ENCODE measurements at places on chromosomes 1 and 21.

DNA sequence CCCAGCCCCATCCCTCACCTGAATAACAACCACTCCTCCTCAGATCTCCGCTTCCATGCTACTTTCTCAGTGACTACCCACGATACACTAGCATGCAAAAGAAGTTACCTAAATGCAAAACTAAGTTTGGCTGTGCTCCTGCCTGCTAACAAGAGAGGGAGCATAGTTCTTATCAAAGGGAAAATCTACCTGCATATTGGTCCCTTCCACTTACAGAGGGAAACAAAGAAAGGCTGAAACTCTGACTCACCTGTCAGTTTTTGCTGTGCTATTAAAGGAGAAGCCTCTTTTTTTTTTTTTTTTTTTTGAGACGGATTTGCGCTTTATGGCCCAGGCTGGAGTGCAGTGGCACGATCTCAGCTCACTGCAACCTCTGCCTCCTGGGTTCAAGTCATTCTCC is 43.8 kb upstream of the RAVER2 start:
- no peak for DNase-seq

- no peak for DNase-seq
Measured at GRCh38 chr1:38004284-38005108, 818 bp downstream of the FHL3 start.

- no peak for DNase-seq
Measured at GRCh38 chr1:154944401-154945159, 8.1 kb upstream of the PMVK start.

GRCh38 chr1:207035877-207036551 is 3.5 kb upstream of the C1orf116 start:
- no peak for DNase-seq

GRCh38 chr1:94503153-94503552 is 38.4 kb downstream of the F3 start:
- DNase-seq: no peak

DNA sequence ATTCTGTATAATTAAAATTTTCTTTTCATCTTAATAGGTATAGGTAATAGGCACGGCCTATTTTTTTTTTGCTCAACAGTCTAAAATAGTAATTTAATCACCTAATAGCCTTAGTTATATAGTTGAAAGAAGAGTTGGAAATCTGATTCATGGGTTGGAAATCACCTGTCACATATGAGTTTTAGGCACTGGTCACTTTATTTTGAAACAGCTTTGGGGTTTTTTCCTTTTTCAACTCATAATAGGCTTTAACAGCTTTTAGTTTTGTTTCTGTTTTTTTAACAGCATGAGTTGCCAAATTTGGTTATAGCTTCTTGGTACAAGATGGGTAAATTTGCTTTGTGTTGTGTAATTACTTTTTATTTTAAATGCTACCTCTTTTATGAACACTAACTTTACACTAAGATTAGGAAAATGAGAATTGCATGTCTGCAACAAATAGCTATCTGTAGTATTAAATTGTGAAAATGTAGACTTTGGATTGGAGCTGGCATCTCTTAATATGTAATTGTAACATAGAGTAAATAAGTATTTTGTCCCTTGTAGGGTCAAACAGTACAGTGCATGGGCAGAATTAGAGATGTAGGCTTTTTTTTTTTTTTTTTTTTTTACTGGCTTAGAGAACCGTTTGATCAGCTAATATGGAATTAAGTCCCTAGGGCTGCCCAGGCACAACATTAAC is 109.8 kb downstream of the OSBPL9 start:
- no peak for DNase-seq

GRCh38 chr1:173758110-173758509 is 43.3 kb downstream of the KLHL20 start:
- no peak for DNase-seq

- DNase-seq: no peak
Measured at GRCh38 chr21:35178827-35179226, 129.7 kb upstream of the RUNX1 start.

DNA sequence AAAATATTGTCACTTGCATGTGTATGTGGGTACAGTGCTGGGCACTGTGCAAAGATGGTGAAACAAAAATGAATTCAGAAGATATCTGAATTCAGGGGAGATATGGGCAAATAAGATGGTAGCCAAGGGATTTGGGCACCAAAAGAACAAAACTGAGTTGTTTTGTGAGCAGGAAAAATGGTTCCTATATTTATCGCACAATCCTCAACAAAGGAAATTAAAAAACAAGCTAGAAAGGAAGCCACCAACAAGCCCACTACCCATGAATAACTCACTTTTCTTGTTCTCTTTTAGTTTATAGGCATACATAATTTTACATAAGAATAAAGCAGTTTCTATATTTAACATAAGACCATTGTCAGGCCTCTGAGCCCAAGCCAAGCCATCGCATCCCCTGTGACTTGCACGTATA is 40.7 kb upstream of the VASH2 start:
- DNase-seq: no peak

- no peak for DNase-seq
Measured at GRCh38 chr1:155940482-155940992, 901 bp upstream of the RXFP4 start.

- DNase-seq: no peak
Measured at GRCh38 chr1:13935336-13935735, 235.3 kb downstream of the PRDM2 start.

GRCh38 chr1:178284058-178284457 is 190.2 kb downstream of the RASAL2 start:
- no peak for DNase-seq

GRCh38 chr1:219446288-219446687 is 166.6 kb downstream of the ZC3H11B start:
- DNase-seq: no peak

DNA sequence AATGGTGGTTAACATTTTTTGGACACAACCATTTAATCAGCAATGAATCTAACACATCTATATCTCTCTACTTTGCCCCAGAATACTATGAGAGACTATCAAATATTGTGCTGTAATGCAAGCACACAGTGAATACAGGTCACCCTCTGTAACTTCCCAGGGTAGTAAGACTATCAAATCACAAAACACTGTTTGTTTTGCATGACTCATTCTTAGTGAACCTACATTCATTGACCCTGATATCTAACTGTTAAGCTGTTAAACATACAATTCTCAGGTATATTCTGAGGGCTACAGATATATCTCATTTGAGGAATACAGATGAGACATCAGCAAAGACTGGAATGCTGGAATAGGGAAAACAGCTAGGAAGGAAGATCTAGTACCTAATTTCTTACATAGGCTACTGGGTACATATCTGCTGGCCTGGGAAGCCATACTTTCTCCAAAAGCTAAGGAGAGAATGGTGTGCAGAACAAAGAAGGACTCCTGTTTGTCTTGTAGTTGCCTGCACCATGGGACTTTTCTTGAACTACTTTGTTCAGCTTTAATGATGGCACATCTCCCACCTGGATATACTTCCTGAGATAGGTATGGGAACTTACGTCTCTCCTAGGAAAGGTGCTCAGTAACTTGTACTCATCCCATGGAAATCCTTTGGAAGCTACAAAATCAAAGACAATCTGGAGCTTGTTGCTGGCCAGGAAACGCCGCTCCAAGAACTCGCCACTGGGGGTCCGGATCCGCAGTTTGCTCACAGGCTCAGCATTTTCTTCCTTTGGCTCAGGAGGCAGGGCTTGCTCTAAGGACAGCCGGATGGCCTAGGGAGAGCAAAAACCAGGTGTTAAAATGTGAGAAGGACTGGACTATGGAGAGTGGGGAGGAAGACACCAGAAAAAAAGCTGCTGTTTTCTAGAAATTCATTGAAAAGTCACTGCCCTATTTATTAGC is 51.9 kb upstream of the DMRTA2 start:
- DNase-seq: no peak

DNA sequence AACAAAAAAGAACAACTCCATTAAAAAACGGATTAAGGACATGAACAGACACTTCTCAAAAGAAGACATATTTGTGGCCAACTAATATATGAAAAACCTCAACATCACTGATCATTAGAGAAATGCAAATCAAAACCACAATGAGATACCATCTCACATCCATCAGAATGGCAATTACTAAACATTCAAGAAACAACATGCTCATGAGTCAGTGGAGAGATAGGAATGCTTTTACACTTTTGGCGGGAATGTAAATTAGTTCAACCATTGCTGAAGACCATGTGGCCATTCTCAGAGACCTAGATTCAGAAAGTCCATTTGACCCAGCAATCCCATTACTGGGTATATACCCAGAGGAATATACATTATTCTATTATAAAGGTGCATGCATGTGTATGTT is 1442.6 kb upstream of the B3GALT2 start:
- no peak for DNase-seq

GRCh38 chr21:36396971-36397370 is 11.8 kb downstream of the CHAF1B start:
- no peak for DNase-seq

- no peak for DNase-seq
Measured at GRCh38 chr1:41328001-41328615, 33.1 kb upstream of the FOXO6 start.

DNA sequence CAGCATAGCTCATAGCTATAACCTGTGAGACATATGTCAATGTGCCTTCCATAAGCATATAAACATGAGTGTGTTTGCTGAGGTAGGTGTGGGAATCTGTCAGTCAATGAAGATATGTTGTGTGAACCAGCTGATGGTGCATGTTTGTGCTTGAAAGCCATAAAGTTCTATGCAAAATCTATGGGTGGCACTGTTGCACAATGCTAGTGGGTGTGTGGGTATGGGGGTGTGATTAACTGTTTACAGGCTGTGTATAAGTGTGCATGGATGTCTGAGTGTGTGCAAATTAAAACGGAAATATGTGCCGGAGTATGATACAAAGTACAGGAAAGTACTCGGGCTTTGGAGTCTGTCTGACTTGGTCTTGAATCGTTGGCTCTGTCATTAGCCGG is 1.0 kb upstream of the ATP2B4 start:
- DNase-seq: peak; percentile 50

- no peak for DNase-seq
Measured at GRCh38 chr1:234375672-234376071, 2.4 kb downstream of the COA6 start.

GRCh38 chr1:70079546-70079945 is 125.8 kb downstream of the LRRC40 start:
- no peak for DNase-seq

GRCh38 chr1:43731867-43732531 is 24.7 kb downstream of the ST3GAL3 start:
- no peak for DNase-seq

DNA sequence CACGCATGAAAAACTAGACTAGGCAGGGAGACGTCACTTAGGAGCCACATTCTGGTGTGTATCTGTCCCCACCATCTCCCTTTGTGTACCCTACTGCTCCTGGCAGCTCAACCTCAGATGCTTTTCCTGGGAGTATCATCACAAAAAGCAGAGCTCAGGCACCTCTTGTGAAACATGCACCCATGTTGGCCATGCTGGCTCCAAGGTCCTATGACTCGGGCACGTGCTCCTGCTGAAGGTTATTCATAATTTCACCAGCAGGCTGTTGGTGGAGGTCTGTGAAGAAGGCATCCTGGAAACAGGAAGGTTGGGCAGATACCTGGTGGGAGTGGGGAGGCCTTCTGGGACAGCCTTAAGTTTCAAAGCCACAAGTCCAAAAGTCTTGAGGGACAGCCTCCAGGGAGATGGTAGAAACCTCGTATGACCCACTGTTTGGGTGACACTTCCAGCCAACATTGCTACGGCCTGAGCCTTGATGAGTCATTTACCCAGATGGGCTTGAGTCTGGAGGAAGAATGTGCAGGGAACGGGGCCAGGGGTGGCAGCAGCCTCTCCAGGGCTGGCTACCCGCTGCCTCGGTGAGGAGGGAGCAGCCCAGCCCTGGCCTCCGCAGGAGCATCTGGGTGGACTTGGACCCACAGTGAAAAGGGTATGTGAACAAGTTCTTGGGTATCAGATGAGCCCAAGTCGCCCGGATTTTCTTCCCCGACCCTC is 75.8 kb downstream of the PGBD5 start:
- no peak for DNase-seq

- DNase-seq: no peak
Measured at GRCh38 chr1:43009274-43009673, 50.6 kb upstream of the SLC2A1 start.

Data from activated CD4-positive, CD25-positive, alpha-beta regulatory T cell treated with anti-CD3 and anti-CD28 coated beads, Interleukin-2, amount 50 U/mL, for 16 hours (primary cell).